ENCODE measurements at places on chromosomes 7 and 10.
A peak's percentile ranks its signal among the peaks of the same experiment; 100 is the strongest.

- DNase-seq, result no peak
Measured at GRCh38 chr10:89601728-89602361, 43.2 kb downstream of the PANK1 start.

GRCh38 chr7:27025270-27025669 is 70.5 kb downstream of the HOXA1 start:
- no peak for DNase-seq

GRCh38 chr7:54812756-54813322 is 53.8 kb upstream of the SEC61G start:
- DNase-seq, result no peak

DNA sequence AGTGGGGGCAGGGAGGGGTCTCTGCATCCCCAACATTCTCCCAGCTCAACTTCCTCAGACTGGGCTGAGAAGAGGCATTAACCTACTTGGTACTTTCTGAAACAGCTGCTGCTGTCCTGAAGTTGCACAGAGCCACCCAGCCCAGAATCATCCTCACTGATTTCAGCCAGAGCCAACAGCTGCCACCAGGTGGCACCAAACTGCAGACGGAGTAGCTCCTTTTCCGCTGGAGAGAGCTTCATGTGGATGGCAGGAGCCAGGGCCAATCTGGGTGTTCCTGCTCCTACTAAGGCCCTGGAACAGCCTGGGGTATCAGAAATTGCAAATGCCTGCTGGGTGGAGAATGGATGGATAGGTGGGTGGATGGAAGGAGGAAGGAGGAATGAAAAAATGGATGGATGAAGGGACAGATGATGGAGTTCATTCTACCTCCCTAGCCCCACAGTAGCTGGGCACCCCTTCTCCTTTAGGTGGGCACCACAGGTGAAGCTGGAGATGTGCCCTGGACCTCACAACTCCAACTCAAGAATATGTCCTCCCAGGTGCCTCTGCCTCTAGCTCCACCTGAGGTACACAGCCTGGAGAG is 11.8 kb upstream of the DRGX start:
- peak; percentile 34 for DNase-seq

GRCh38 chr10:70212879-70213278 is 20.4 kb downstream of the PPA1 start:
- no peak for DNase-seq

DNA sequence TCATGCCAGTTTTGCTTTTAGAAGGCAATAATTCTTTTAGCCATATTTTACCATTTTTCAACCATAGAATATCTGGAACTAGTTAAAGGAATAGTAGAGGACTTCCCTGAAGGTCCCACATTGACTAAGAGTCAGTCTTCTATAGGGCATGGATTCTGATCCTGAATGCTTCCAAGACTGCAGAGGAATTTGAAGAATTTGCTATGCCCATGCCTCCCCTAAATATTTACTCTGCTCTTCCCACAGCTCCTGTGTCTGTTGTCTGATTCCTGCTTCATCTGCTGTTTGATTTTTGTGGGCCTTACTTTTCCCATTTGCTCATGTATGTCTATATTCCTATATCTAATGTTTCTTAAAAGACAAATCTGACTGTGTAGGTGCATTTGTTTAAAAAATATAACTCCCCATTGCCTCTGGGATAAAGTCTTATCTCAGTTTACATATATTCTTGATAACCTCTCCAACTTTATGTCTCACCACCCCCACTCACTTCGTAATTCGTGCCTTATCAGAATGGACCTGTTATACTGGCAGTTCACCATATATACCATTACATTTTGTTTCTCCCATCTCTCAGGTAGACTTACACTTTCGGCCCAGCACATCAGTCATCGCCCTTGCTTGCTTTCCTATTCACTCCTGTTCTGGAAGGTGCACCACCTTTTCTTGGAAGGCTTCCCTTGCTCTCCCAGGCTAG is 33.9 kb downstream of the LRRC4 start:
- DNase-seq, result no peak

DNA sequence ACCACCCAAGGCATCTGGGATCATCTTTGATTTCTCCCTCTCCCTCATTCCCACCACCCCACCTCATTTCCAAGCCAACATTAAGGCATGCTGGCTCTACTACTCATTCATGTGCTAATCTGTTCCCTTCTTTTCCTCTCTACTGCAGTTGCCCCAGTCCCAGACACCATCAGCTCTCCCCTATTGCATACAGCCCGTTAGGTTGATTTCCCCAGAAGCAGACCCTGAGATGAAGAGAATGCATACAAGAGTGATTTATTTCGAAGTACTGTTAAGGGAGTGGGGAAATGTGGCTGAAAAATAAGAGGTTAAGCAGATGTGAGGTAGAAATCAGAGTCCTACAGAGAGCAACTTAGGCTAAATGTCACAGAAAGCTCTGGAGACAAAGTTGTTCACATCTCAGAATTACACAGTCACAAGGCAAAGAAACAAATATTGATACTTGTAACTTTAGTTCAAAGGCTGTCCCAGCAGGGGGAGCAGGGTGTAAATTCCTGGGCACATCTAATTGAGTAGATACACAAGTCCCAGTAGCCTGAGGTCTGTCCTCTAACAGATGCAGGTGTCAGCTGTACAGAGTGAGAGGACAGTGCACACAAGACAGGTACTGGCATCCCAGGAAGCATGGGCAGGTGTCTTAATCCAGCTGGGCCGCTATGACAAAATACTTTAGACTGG is 20.9 kb downstream of the AKR1D1 start:
- DNase-seq, result no peak

DNA sequence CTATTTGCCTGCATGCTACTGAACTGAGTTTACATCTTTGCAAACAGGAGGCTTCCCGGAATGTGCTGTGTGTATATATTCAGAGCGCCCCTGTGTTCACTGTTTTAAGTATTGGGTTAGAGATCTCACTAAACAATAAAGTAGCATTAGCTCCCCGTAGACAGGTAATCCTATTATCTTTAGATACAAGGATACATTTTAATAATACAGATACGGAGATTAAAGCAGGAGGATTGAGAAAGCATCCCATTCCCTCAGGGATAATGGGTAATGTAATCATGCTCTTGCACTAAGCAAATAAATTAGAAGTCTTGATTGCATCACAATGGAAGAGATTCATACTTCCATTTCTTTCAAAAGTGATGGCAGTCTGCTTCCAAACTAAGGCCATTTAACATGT is 809.0 kb downstream of the NRG3 start:
- no peak for DNase-seq

DNA sequence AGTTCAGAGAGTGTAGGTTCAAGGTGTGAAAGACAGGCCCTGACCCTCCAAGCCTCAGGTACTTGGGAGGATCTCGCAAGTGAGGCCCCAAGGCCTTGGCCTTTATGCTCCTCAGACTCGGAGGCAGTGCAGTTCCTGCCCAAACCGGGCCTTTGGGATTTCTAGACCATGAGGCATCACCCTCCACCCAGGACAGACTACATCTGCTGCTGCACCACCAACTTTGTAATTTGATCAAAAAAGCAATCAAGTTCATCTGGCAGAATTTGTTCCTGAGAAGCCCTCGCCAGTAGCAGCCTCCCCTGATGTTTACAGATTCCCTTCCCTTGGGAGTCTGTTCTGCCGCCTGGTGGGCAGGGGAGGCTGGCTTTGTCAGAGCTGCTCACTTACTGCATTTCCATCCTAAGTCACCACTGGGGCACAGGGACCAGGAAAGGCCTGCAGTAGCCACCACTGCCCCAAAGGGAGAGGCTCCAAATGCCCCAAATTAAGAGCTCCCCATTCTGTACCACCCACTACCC is 2.1 kb downstream of the CAMK2G start:
- DNase-seq, result no peak

DNA sequence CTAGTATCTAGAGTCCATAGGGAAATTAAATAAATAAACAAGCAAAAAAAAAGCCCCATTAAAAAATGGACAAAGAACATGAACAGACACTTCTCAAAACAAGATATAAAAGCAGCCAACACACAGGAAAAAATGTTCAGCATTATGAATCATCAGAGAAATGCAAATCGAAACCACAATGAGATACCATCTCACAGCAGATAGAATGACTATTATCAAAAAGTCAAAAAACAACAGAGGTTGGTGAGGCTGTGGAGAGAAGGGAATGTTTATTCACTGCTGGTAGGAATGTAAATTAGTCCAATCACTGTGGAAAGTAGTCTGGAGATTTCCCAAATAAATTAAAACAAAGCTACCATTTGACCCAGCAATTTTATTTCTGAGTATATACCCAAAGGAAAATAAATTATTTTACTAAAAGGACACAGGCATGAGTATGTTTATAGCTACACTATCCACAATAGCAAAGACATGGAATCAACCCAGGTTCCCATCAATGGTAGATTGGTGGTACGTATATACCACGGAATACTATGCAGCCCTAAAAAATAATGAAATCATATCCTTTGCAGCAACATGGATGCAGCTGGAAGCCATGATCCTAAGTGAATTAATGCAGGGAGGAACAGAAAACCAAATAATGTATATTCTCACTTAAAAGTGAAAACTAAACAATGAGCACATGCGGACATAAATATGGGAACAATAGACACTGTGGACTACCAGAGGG is 366.5 kb upstream of the SEMA3C start:
- DNase-seq, result no peak

GRCh38 chr7:128247640-128248194 is 6.6 kb downstream of the LEP start:
- DNase-seq, result no peak

DNA sequence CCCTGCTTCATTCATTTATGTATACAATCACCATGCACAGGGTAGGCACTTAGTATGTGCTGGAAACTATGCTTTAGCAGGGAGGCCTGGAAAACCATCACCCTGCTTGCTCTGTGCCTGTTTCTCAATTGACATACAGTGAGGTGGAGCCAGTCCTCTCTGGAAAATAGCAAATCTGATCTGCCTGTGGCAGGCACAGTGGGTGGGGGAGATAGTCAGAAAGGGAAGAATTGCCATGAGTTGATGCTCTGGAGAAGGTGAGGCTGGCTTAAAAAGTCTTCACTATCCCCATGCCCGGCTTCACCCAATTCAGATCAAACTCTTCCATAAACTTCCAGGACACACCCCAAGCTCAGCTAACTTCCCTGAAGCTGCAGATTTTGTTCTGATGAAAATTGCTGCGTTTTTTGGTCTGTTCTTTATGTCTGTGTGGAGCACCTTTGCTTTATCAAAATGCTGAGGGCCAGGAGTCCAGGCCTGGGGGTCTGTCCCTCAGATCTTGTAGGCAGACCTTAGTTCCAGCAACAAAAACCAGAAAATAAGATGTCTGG is 84.8 kb downstream of the ANK3 start:
- DNase-seq, result no peak

DNA sequence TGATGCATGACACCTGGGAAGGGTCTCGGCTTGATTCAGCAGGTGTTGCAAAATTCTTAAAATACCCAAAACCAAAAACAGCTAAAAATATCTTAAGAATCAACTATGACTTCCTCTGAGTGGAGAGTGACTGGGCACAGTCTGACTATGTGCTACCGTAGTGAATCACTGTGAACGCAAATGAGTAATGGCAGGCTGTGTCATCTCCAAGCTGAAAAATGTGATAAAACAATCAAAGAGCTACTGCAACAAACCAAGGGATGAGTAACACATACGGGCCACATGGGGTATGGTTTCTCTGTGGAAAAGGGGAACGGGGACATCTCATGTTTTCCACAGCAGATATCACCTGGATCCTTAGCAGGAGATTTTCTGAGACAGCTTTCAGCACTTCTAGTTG is 127.5 kb downstream of the ABCA13 start:
- DNase-seq, result no peak

GRCh38 chr7:121334875-121335648 is 6.3 kb downstream of the WNT16 start:
- DNase-seq, result no peak

- DNase-seq, result no peak
Measured at GRCh38 chr10:59719374-59719773, 9.7 kb upstream of the SLC16A9 start.

- DNase-seq, result no peak
Measured at GRCh38 chr7:51034521-51035264, 252.0 kb upstream of the GRB10 start.

GRCh38 chr7:55524558-55525310 is 47.6 kb downstream of the VOPP1 start:
- DNase-seq, result no peak

GRCh38 chr10:102426803-102427287 is 5.5 kb downstream of the CUEDC2 start:
- DNase-seq, result no peak

GRCh38 chr10:1488970-1489548 is 248.3 kb downstream of the ADARB2 start:
- DNase-seq, result no peak

DNA sequence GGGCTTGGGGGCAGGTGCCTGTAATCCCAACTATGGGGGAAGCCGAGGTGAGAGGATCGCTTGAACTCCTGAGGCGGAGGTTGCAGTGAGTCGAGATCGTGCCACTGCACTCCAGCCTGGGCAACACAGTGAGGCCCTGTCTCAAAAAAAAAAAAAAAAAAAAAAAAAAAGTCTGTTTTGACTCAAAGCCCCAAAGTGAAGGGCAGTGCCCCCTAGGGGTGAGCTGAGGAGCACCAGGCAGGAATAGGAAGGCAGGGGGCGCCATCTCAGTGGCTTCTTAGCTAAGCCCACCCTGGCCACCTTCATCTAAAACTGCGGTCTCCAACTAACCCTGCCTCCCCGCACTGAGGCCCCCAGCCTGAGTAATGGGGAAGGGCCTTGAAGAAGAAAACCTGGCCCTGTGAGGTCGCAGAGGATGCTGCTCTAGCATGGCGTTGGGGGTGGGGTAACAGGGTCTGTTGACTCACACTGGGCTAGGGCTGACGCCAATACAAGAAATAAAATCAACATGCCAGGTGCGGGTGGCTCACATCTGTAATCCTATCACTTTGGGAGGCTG is 9.8 kb downstream of the PODXL start:
- DNase-seq, result no peak

DNA sequence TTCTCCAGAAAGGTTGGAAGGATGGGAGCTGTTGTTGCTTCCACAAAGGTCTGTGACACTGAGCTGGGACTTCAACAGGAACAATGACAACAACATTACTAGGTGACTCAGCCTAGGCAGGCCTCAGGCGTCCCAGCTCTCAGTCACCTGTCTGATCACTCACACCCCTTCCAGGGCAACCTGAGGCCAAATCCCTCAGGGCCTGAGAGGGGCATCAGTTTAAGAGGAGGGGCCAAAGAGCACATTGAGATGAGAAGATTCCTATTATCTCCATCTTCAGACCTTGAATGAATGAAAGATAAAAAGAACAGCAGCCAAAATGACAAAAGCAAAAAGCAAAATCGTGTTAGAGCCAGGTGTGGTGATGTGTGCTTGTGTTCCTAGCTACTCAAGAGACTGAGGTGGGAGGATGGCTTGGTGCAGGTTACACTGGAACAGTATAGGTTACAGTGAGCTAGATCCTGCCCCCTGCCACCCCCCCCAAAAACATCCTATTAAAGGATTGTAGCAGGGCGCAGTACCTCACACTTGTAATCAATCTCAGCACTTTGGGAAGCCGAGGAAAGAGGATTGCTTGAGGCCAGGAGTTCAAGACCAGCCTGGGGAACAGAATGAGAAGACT is at the start of gene ATG9B:
ATG9B (minus strand) TSS at position 60 of the 622 bp plus-strand sequence. CDS start 71 bp downstream, outside the sequence.
- DNase-seq, result no peak

Measured in activated CD4-positive, CD25-positive, alpha-beta regulatory T cell treated with anti-CD3 and anti-CD28 coated beads, Interleukin-2, amount 50 U/mL, for 16 hours (primary cell).